Liver (tissue), 10 donors: ENCODE measurements at places on chromosomes 7 and 10.

- no peak for DNase-seq
Measured at GRCh38 chr7:146054909-146055308, 61.7 kb upstream of the CNTNAP2 start.

- no peak for DNase-seq
Measured at GRCh38 chr10:78224602-78225001, 190.9 kb downstream of the RPS24 start.

DNA sequence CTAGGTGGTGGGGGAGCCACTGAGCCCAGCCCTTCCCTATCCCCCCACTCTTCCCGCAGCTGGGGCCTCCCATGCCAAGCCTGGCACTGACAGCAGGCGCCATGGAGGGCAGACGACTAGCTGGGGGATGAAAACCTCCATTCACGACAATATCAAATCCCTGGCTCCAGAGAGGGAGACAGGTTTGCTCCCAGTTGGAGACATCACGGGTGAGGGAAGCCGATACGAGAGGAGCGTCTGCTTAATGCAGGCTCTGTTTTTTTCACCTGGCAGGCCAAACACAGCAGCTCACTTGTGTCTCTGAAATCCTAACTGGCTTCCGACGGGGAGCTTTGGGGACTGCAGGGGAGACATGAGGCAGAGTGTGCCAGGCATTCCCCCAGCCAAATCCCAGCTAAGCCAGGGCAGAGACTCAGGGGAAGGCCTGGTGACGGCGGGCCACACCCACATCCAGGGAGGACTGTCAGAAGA is 307.4 kb upstream of the ZMIZ1 start:
- no peak for DNase-seq

- DNase-seq: no peak
Measured at GRCh38 chr7:135753616-135754413, 5.2 kb upstream of the FAM180A start.

DNA sequence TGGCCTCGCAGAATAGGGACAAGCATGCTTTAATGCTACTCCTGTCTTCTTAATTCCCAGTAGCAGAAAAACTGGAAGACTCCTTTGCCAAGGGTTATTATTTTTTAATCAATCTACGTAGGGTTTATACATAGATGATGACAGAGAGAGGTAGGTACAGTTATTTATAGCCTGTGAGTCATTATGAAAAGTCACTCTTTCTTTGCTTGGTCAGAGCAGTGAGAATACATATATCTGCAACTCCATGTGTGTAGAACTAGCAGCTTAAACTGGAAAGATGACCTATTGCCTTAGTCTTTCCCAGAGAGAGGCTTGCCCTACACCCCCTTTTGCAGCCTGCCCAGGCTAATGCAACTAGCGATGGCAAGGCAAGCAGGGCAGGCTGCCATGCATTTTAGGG is 1050.6 kb downstream of the NRG3 start:
- DNase-seq: no peak

DNA sequence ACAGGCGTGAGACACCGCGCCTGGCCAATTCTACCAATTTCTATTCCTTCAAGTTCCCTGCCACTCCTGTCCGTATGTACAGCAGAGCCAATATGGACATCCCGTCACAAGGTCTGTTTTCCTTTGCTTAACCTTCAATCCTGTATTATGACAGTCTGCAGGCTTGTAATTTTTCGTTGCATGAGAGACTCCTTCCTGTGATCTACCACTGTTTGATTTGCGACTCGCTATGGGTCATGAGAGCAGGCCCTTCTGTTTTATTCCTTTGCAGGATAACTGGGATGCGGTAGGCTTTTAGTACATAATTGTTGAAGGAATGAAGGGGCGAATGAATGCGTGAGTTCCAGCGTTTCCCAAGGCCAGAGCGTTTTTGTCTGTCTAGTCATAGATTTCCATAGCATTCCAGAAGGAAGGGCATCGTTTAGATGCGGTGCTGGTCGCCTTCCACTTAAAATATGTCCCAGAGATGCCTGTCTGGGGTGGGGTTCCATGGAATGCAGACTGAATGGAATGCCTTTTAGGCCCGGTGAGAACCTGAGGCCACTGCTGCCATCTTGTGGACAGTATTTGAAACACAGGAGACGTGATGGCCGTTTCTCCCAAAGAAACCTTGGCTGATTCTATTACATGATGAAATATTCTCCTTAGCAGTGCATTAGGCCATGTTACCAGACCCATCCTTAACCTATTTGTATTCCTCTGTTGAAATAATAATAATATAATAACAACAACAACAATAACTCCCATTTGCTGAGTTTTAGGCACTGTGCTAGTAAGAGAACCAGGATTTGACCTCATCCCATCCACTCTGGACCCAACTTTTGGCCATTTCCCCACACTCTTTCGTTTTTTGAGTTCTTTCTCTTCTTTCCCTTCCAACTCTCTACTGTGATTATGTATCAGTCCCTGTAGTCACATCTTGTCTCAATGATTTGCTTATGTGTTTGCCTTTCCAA is 193.2 kb downstream of the MYOF start:
- DNase-seq: peak; percentile 66

GRCh38 chr7:22783421-22783820 is 39.2 kb downstream of the TOMM7 start:
- no peak for DNase-seq

GRCh38 chr7:3683546-3684539 is 382.8 kb downstream of the SDK1 start:
- DNase-seq: no peak

GRCh38 chr7:44307301-44307900 is 18.0 kb downstream of the CAMK2B start:
- DNase-seq: peak; percentile 28

DNA sequence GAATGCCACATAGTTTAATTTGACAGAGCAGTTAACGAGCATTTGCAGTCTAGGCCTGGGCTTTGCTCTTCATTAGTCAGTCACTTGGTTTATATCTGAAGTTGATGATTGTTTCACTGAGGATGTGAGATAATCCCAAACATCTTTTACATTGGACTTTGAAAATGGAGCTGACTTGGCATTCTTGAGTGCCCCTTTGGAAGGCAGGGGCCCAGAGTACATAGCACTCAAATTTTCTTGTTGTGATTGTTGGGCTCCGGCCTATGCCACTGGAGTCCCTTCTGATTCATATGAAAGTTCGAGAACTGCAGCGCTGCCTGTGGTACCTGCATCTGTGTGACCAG is 21.9 kb downstream of the DNAJB6 start:
- no peak for DNase-seq

DNA sequence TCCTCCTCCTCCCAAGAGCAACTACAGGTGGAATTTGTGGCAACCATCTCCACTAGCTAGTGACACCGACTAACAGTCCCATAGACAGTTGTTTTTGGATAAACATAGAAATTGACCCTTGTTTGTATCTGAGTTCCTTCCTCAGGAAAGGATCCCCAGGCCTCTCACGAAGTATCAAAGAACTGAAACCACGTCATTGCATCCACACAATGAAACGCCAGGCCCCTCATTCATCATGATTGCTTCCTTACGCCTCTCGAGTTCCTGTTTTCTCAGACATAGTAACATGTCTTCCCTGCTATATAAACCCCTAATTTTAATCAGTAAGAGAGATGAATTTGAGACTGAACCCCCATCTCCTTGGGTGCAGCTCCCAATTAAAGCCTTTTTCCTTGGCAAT is 18.1 kb downstream of the SLC35G1 start:
- DNase-seq: no peak

- DNase-seq: no peak
Measured at GRCh38 chr7:10483671-10484070, 490.0 kb upstream of the PHF14 start.

DNA sequence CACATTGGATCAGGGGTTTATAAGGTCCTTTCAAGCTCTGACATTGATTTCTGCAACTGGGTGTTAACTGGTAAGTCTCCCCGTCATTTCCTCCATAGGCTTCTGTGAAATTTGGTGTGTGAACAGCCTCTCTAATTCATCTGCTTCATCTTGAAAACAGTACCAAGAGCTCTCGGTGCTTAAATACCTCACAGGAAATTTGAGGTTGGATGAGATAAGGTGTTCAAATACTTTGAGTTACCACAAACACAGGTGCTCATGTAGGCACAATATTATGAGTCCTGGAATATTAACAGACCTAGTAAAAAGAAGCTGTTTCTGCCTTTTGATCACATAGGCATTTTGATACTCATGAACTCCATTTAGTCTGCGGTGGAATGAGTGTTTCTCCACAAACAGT is 85.2 kb downstream of the RTKN2 start:
- DNase-seq: no peak

DNA sequence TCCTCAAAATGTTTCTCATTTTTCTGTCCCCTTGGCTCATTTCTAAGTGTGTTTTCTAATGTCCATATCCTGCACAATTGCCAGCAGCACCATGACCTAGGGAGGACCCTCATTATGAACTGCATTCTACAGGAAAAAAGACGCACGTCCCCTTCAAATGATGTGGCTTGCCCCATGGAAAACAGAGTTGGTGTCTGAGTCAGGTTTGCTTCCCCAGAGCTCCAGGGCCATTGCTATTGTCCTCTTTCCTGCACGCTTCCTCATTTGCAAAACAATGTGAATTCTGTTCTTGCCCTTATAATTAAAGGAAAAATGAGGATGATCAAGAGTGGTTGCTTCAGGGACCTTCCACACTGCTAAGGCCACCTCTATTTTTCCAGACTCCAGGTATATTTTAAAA is 14.7 kb upstream of the ASB4 start:
- no peak for DNase-seq

GRCh38 chr7:45033261-45033930 is 33.4 kb downstream of the CCM2 start:
- DNase-seq: no peak
